CD4-positive, alpha-beta T cell (primary cell): ENCODE measurements at places on chromosomes 4 and X.

- peak; percentile 9 for DNase-seq
These were observed 65.9 kb downstream of the EFNB1 start for GRCh38 chrX:68894513-68895340.

GRCh38 chr4:113050371-113050755, 910 bp downstream of the ANK2 start:
- no peak for DNase-seq

DNA sequence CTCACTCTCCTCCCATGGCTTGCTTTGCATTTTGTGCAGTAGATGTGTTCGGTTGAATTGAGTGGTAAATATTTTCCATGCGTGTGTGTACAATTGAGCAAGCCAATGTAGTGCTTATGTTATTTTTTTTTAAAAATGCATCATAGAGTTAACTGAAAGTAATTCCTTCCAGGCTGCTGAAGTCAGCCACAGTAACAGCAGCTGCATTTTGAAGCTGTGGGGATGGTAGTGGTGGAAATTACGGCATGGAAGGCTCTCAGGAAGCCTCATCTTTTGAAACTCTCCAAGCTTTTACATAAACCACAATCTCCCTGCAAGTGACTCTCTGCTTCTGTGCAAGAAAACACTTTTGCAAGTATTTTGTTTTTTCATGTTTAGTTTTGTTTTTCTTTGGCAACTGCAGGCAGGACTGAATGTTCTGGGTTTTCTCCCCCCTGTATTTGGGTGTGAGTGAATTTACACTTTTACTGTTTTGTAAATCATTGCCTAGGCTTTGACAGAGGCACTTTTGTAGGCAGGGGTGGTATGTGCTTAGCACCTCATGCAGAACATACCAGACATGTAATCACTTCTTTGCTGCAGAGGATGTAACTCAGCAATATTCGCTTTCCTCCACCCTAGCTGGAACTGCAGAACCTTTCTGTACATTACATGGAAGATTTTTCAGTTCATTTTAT, 56.2 kb downstream of the LRRC66 start:
- DNase-seq, result no peak

GRCh38 chr4:98092833-98093439, 50.3 kb downstream of the STPG2 start:
- DNase-seq, result no peak

DNA sequence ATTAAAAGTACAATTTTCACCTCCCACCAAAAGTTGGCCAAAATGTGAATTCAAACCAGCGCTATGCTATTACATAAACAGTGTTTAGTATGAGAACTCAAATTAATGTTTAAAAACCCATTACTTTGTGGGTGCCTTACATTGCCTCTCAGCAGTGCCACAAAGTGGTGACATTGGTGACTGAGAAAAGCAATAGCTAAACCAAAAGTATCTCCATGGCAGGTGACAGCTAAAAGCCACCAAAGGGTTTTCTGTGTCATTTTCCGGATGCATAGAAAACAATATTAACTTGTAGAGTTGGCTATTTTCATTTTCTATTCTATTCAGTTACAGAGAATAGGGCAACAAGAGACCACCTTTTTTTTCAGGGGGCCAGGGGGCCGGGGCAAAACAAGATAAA, 261.2 kb downstream of the MAPK10 start:
- no peak for DNase-seq
